Hepatocyte (in vitro differentiated cells): ENCODE measurements at places on chromosomes 3 and 15.
A peak's percentile ranks its signal among the peaks of the same experiment; 100 is the strongest.

DNA sequence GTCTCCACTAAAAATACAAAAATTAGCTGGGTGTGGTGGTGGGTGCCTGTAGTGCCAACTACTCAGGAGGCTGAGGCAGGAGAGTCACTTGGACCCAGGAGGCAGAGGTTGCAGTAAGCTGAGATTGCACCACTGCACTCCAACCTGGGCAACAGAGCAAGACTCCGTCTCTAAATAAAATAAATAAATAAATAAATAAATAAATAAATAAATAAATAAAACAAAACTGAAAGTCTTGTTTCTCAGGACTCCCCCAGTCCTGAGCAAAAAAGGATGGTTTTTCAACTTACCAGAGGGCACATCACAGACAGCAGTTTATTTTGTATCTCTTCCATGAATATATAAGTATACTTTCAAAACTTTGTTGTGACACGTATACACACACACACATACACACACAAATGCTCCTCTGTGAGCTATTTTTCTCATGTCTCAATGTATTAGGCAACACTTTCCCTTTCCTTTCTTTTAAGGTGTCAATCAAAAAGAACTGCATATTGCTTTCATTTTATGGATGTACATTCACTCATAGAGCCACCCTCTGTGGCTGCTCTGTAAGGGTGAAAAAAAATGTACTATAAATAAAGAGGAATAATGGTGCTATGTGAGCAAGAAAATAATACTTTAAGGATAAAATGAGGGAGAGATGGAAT lies 54.8 kb upstream of the MITF start:
- no peak for DNase-seq

DNA sequence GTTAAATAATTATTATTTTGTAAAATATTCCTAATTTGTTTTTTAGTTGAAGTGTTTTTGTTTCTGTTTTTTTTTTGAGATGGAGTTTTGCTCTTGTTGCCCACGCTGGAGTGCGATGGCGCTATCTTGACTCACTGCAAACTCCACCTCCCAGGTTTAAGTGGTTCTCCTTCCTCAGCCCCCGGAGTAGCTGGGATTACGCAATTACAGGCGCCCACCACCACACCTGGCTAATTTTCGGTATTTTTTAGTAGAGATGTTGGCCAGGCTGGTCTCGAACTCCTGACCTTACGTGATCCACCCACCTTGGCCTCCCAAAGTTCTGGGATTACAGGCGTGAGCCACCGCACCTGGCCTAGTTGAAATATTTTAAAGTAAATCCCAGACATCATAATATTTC lies 48.7 kb upstream of the GATM start:
- no peak for DNase-seq

DNA sequence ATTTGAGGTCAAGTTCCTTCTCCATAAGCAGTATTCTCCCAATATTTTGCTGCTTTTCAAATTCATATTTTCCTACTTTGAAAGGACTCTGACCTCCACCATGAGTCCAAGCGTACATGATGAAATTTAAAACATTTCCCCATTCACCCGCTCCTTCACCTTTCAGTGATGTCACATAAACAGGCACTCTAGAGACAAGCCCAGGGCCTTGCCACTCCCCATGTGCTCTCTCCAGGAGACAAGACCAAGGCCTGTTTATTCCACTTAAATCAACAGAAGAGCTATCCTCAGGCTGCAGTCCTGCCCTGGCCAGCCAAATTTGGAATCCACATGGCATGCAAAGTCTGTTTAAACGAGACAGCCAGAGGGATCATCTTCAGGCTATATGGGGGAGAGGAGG lies 161.5 kb downstream of the ARRDC4 start:
- DNase-seq, result no peak

DNA sequence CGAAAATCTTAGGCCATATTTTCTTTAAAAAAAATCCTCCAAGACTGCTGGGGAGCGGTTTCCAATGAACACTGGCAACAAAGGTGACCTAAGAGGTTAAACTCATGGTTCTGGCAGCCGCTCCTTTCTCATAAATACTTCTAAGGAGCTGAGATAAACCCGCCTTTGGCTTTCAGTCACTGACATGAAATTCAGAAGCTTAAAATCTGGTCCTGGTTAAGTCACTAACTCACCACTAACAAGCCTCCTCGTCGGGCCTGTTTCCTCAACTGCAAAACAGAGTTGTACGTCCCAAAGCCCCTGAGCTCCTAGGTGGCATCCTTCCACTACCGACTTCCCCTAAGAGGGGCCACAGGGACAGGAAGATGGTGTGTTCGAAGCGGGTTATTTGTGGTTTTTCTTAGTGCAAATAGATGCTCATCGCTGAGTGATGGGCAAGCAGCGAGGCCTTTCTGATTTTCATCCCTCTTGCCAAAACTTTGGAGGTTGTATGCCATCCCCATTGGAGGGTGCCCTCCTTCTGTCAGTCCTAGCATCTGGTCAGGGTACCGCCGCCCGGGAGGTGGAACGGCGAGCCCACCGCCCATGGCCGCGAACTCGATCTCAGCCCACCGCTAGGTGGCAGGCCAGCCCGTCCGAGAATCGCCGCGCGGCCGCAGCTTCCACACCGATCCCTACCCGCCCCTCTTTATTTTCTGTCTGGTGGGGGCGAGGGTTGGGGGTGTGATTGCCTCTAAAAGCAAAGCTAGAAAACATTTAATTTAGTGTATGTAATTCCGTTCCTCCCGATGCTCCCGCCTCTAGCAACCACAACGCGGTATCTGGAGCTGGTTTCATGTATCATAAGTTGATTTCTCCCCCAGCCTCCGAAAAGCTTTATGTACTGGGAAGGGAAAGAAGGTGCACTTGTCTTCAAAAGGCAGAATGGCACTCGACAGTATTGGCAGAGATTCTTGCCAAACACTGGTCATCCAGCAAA lies 4.6 kb downstream of the BCL6 start:
- peak; percentile 84 for DNase-seq

DNA sequence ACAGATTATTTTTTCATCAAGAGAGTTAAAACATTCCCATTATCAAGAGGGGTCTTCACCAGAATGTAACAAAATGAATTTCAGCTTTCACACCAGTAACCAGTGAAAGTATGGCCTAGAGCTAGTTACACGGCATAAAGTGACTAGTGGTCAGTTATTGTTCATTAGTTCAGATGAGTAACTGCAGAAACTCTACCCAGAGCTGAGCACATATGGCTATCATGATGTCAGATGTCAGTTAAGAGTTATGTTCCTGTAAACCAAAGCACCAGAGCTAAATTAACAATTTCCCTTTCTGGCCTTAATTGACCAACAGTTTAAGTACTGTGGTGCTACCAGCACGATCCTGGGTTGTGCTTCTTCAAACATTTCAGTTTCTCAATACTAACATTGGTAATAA lies 6.6 kb upstream of the MRPS25 start:
- no peak for DNase-seq

DNA sequence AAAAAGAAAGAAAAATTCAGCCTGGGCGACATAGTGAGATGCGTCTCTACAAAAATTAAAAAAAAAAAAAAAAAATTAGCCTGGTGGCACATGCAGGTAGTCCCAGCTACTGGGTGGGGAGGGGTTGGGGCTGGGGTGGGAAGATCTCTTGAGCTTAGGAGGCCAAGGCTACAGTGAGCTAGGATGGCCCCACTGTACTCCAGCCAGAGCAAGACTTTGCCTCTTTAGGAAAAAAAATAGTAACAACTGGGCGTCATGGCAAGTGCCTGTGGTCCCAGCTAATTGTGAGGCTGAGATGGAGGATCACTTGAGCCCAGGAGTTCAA lies 23.9 kb upstream of the PPP4R2 start:
- DNase-seq, result no peak
